Activated T-helper 1 cell treated with anti-CD3 and anti-CD28 coated beads, Interleukin-2, amount 50 U/mL, for 16 hours (primary cell): ENCODE measurements at places on chromosomes 1 and 21.

DNA sequence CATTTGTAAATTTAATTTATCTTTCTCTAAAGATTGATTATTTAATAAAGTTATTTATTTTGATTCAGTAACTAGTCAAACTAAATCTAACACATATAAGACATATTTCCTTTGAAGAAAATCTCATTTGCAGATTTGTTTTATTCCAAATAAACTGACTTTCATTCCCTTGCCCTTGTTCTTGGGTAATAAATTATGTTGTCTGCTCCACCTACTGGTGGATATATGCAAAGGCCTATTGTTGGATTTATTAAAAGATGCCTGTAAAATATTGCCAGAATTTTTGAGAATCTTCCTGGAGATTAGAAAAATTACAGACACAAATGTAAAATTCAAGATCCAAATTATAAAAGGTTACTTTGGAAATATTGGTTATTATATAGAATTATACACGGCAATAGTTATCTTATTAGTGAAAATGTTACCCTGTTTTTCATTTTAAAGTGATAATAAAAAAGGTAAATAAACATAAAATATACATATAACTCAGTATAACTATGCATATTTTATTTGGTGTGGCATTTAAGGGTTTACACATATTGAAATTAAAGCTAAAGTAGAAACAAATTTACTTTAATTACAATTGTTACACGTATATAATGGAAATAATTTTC lies 116.1 kb downstream of the SPATA17 start:
- DNase-seq = no peak

GRCh38 chr1:28648008-28648473 lies 359 bp upstream of the RNU11 start:
- DNase-seq = peak; percentile 71

GRCh38 chr1:178133239-178133989 lies 39.5 kb downstream of the RASAL2 start:
- no peak for DNase-seq

DNA sequence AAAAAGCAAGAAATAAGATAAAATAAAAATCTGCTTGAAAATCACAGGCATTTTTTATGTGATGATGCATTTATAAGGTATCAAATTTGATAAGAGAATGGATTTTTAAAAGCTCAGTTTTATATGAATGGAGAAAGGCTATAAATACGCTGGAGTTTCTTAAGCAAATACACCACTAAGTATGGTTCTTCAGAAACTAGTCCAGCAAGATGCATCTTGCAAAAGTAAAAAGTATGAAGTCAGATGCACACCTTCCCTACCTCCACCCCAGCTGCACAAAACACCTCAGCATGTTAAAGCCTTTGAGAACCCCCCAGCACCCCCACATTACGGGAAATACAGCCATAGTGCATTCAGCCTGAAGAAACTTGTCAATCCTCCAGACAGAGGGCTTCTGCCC lies 143.1 kb upstream of the PROX1 start:
- DNase-seq = no peak

DNA sequence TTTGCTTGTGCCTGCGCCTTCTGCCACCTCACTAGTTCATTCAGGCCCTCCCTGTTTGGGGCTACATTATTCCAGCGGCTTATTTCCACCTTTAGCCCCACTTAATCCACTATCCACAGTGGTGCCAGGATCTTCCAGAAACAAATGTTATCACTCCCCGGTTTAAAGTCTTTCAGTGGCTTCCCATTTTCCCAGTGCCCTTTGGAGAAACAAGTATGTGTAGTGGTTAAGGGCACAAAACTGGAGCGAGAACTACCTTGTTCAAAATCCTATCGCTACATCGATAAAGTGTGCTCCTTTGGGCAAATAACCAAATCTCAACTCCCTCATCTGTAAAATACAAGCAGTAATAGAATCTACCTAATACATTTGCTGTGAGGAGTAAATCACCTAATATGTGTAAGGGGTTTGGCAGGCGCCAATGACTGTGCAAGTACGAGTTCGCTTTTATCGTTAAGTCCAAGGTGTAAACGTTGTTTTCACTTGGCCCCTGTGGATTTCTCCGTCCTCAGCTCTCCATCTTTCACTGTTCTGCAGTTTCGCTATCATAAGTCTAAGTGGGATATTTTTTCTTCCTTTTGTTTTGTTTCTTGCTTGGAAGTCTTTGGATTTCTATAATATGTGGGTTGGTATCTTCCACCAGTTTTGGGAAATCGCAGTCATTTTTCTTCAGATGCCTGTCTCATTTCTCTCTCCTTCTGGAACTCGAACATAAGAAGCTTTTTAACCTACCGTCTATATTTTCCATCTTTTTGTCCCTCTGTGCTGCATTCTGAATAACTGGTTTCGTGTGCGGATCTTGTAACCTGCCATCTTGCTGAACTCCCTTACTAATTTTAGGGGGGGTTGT lies 844 bp upstream of the MEAF6 start:
- no peak for DNase-seq

GRCh38 chr1:171754971-171755370 lies 13.1 kb upstream of the VAMP4 start:
- DNase-seq = no peak

- no peak for DNase-seq
Observed at GRCh38 chr1:33997127-33998036, 133.5 kb downstream of the HMGB4 start.

- DNase-seq = no peak
Observed at GRCh38 chr21:45972716-45973474, 8.7 kb upstream of the COL6A1 start.

DNA sequence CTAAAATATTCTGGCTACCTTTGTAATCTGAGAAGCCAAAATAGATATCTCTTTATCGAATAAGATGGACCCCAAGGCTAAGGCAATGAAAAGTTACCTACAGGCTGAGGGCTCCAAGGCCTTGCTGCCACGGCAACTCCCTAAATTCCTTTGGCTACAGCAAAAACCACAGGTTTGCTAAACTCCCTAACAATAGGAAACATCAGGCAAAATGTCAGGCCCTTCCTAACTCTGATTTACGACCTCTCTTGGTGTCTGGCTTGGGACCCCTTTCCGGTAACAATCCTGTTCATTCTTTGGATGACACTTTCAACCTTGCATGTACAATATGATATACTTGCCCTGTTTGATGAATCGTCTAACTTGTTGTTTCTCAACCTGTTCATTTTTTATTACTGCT lies 11.3 kb upstream of the OR2T8 start:
- DNase-seq = no peak

GRCh38 chr1:62029704-62030103 lies 164.9 kb upstream of the L1TD1 start:
- DNase-seq = no peak

GRCh38 chr1:214296860-214297745 lies 16.1 kb downstream of the SMYD2 start:
- no peak for DNase-seq

DNA sequence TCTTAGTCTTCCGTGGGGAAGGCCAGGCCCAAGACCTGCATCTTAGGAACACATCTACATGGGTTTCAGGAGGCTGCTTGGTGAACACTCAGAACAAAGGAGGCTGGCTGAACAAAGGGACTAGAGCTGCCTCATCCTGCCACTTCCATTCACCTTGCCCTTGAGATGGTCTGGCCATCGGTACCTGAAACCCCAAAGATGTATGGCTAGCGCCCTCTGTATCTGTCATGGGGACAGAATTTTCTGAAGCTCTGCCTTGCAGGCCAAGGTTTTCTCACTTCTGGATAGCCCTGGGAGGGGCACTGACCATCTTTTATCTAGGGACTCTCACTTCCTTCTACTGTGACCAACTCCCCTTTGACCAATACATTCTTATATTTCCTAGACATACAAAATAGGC lies 55.4 kb upstream of the GRIK3 start:
- no peak for DNase-seq

DNA sequence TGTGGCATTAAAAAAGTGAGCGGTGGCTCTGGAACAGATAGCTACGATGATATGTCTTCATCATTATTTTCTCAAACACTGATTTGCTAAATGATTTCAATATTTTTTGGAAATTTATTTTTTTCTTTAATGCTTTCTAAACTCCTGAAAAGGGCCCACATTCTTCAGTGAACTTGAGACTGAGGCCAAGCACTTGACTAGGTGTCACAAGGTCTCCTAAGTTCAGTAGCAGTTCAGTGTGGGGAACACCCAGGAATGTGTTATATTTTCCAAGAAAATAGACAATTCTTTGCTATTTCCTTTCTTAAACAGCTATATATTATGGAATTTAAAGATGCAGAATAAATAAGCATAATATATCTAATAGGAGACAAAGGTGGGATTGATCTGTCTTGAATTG lies 850.9 kb downstream of the USP25 start:
- no peak for DNase-seq

DNA sequence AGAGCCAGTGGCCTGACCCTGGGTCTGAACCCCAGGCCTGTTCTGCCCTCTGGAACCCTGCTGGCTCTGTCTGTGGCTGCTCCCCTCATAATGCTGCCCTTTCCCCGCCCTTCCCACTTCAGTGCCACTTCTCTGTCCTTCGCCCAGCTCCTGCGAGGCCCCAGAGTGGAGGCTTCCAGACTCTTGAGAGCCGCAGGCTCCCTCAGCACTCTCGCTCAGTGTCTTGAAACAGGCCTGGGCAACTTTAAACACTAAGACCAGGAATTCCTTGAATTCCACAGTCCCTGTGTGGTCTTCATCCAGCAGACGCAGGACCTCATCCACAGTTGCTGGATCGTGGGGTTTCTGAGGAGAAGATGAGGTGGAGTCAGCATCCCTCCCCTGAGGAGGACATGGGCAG lies 3.5 kb downstream of the CRNN start:
- no peak for DNase-seq

DNA sequence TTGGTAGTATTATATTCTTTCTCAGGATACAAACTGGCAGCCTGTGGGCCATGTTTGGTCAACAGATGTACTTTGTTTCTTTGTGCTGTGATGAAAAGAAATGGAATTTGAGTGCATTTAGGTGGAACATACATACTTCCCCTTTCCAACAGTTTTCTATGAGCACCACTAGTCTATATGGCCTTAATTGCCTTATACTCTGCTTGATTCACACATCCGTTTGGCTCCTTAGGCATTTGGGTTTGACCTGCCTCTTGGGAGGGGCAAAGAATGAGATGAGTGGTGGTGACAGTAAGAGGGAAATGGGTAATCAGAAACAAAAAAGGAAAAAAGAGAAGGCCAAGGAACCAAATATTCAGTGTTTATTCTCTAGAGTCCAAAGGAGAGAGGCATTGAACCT lies 17.0 kb downstream of the CFAP126 start:
- DNase-seq = no peak

GRCh38 chr1:185035258-185035657 lies 10.1 kb upstream of the RNF2 start:
- DNase-seq = no peak

DNA sequence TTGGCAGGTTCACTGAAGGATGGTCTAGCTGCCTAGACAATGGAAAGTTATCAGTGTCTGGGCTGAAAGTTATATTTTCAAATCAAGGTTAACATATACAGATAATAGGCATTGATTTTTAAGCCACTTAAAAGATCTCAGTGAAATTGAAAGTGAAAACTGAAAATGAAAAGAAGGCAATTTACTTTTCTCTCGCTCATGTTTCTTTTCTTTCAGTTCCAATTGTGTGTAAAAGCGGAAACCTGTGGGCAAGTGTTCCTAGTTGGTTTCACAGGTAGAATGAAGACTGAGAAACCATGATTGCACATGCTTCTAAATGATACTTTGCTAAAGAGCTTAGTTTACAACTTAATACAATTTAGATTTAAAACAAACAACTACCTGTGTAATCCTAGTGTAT lies 383.7 kb downstream of the ZP4 start:
- DNase-seq = no peak

- no peak for DNase-seq
Observed at GRCh38 chr1:172679000-172679772, 20.3 kb downstream of the FASLG start.

- DNase-seq = no peak
Observed at GRCh38 chr1:221268295-221268694, 389.1 kb downstream of the HLX start.

GRCh38 chr1:162994921-162995320 lies 74.2 kb upstream of the RGS4 start:
- no peak for DNase-seq
